IMR-90 (cell line): ENCODE measurements at places on chromosomes 12 and 14. TPM values are rescaled to one million over a fixed set of nuclear protein-coding genes. Genes with fewer than 3 reads are reported as not detected.
A peak's percentile ranks its signal among the peaks of the same experiment; 100 is the strongest.

- H3K27ac ChIP-seq = no peak overlapping the region
- no peaks in the 10 kb centered on the region for H3K4me1 ChIP-seq
- H3K4me3 ChIP-seq = no peak overlapping the region
- no peak for DNase-seq
- no peaks in the 10 kb centered on the region for H3K36me3 ChIP-seq
Observed at GRCh38 chr12:4259099-4259498, 14.5 kb upstream of the CCND2 start.

GRCh38 chr14:103382376-103382775, 2.8 kb upstream of the MARK3 start:
- DNase-seq = peak; percentile 71
- no peak overlapping the region for H3K27ac ChIP-seq

DNA sequence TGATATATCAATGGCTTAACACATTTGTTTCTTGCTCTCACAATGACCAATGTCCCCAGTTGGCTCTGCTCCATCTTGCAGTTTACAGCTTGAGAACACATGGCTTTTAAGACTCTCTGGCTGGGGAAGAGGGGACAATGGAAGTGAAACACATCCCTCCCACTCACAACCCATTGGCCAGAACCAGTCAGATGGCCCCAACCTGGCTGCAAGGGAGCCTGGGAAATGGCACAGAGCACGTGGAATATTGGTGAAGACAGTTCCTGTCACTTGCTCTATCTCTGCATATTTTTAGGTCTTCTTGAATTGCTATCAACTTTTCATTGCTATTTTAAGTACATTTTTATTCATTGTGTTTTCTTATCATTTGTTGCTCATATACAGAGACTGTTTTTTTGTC, 345.4 kb downstream of the MED13L start:
- no peaks in the 10 kb centered on the region for H3K36me3 ChIP-seq
- peaks cover 4% of the 10 kb centered on the region; the same call in 1 of the 2 replicates for H3K27me3 ChIP-seq
- H3K27ac ChIP-seq = no peak overlapping the region
- no peaks in the 10 kb centered on the region for H3K4me1 ChIP-seq

- no peaks in the 10 kb centered on the region for H3K36me3 ChIP-seq
- peaks cover 6% of the 10 kb centered on the region; the same call in 1 of the 2 replicates for H3K27me3 ChIP-seq
- no peaks in the 10 kb centered on the region for H3K4me1 ChIP-seq
- no peak overlapping the region for H3K27ac ChIP-seq
Observed at GRCh38 chr14:101102875-101103274, 199.4 kb upstream of the RTL1 start.

- DNase-seq = no peak
- H3K36me3 ChIP-seq = no peaks in the 10 kb centered on the region
- H3K27ac ChIP-seq = no peak overlapping the region
- H3K4me1 ChIP-seq = no peaks in the 10 kb centered on the region
- no peak overlapping the region for H3K4me3 ChIP-seq
Observed at GRCh38 chr12:103369929-103370328, 125.8 kb downstream of the C12orf42 start.

DNA sequence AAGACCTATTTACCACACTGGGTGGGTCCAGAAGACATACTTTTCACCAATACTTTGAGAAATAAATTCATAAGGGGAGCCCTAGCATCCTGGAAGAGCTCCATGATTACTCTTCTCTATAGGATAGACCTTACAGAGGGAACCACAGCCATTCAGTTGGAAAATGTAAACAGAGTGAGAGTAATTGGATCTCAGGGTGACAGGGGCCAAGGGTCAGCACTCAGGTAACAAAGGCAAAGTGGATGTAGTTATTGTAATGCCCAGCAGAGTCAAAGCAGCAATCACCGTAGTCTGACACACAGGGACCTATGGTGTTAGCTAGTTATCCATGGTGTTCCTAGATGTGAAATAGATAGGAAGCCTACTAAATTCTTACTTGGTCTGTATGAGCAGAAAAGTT, 10.8 kb upstream of the GTF2A1 start:
- H3K4me3 ChIP-seq = no peak overlapping the region
- H3K4me1 ChIP-seq = no peaks in the 10 kb centered on the region
- DNase-seq = no peak
- H3K27me3 ChIP-seq = no peaks in the 10 kb centered on the region

DNA sequence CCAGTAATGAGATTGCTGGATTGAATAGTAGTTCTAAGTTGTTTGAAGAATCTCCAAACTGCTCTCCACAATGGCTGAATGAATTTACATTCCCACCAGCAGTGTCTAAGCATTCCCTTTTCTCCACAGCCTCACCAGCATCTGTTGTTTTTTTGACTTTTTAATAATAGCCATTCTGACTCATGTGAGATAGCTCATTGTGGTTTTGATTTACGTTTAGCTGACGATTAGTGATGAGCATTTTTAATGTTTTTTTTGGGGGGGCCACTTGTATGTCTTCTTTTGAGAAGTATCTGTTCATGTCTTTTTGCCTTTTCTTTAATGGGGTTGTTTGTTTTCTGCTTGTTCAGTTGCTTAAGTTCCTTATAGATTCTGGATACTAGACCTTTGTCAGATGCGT, 8.1 kb upstream of the SLC15A5 start:
- DNase-seq = no peak
- H3K27ac ChIP-seq = no peak overlapping the region
- no peaks in the 10 kb centered on the region for H3K27me3 ChIP-seq

- H3K4me1 ChIP-seq = peaks cover 7% of the 10 kb centered on the region
- H3K4me3 ChIP-seq = no peak overlapping the region
- no peaks in the 10 kb centered on the region for H3K36me3 ChIP-seq
- no peak overlapping the region for H3K27ac ChIP-seq
Observed at GRCh38 chr12:102167821-102168604, 29.6 kb downstream of the PMCH start.

DNA sequence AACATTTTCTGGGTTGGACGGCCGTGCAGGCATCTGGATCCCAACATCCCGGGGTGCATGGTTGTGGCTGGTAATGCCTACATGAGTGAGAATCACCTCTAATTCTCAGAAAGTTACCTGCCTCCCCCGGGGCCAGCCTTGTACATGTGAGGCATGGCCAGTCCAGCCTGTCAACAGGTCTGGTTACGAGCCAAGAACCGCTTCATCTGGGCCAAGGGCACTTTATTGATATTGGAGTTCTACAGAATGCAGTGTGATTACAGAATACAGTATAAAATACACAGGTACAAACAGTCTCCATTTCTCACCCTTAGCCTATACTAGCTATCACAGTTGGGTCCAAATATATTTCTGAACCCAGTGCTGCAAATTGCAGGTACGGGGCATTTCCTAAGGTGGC, 84.9 kb upstream of the EVL start:
- no peaks in the 10 kb centered on the region for H3K36me3 ChIP-seq
- no peak overlapping the region for H3K4me3 ChIP-seq

- DNase-seq = peak; percentile 13
- no peaks in the 10 kb centered on the region for H3K4me1 ChIP-seq
- H3K4me3 ChIP-seq = no peak overlapping the region
Observed at GRCh38 chr12:17928708-17929366, 161.2 kb downstream of the RERGL start.

DNA sequence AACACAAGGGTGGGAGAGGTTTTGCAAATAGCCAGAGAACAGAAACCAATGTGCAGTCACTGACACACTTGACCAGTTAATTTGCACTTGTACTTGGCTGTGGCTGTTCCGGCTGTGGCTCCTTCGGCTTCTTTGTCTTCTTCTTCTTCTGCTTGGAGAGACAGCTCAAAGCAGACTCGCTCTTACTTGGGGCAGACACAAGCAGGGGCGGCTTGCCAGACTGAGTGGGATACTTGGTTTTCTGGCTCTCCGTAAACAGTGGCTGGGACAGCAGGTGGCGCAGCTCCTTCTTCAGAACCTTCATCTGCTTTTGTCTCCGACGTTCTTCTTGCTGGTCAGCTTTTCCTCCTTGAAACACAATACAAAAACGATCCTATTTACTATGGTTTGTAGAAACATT, 25.0 kb downstream of the OTUB2 start:
- no peaks in the 10 kb centered on the region for H3K4me1 ChIP-seq
- H3K27ac ChIP-seq = no peak overlapping the region
- peaks cover 80% of the 10 kb centered on the region for H3K36me3 ChIP-seq
- peak; percentile 42 for DNase-seq
- H3K4me3 ChIP-seq = no peak overlapping the region
- no peaks in the 10 kb centered on the region for H3K27me3 ChIP-seq

- H3K4me1 ChIP-seq = no peaks in the 10 kb centered on the region
- no peak overlapping the region for H3K27ac ChIP-seq
- no peak for DNase-seq
- no peak overlapping the region for H3K4me3 ChIP-seq
- no peaks in the 10 kb centered on the region for H3K27me3 ChIP-seq
Observed at GRCh38 chr12:51198568-51199365, 19.1 kb downstream of the POU6F1 start.

DNA sequence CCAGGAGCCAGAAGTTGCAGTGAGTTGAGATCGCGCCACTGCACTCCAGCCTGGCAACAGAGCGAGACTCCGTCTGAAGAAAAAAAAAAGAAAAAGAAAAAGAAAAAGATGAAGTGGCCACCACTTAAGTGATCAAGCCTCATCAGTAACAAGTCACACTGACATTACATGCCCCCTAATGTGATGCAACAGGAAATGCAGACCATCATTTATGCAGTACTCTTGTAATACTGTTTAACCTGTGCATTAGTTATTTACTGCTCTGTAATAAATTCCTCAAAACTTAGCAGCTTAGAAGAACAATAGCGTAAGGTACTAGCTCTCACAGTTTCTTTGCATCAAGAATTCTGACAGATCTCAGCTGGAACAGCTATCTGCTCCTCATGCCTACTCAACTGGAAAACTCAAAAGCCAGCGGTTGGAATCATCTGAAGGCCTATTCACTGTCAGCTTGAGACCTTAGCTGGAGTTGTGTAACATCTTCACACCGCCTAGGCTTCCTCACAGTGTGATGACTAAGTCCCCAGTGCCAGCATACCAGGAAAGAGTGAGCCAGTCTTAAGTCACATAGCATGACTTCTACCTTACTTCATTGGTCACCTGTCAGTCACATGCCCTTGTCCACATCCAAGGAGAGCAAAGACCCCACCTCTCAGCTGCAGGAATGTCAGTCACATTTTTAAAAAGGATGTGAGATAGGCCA, 31.5 kb downstream of the EPS8 start:
- peaks cover 6% of the 10 kb centered on the region for H3K4me1 ChIP-seq
- H3K4me3 ChIP-seq = no peak overlapping the region
- peak; percentile 92 for DNase-seq
- H3K27me3 ChIP-seq = no peaks in the 10 kb centered on the region
- H3K36me3 ChIP-seq = no peaks in the 10 kb centered on the region

DNA sequence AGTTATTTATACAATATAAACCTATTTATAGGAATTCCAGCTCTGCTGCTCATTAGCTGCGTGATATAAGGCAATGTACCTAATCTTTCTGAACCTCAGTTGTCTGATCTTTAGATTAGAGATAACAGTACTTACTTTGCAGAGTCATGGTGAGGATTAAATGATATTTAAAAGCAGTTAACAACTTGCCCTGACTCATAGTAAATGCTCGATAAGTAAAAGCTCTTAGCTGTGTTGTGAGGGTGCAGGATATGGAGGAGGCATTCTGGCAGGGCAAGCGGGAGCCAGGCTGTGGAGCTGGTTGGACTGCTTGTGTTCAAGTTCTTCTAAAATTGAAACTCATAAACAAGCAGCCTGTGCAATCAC, 140.0 kb upstream of the PRICKLE1 start:
- H3K4me3 ChIP-seq = no peak overlapping the region
- no peak overlapping the region for H3K27ac ChIP-seq
- no peak for DNase-seq
- H3K36me3 ChIP-seq = no peaks in the 10 kb centered on the region

DNA sequence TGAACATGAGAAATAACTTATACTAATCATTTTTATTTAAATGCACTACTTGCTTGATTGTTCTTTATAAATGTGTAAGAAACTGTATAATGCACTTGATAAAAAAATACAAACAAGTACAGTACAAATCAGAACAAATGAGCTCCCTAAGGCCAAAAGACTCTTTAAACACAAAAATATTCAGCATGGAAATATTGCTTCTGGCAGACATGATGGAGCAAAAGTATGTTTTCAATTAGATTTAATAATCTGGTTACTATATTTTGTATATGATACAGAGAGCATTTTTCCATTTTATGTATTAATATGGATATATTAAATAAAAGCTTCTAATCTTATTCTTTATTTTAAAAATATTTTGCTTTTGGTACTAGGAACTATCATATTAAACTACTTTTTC, 800.2 kb upstream of the LRFN5 start:
- H3K4me3 ChIP-seq = no peak overlapping the region
- no peaks in the 10 kb centered on the region for H3K4me1 ChIP-seq
- no peak overlapping the region for H3K27ac ChIP-seq
- H3K27me3 ChIP-seq = no peaks in the 10 kb centered on the region

DNA sequence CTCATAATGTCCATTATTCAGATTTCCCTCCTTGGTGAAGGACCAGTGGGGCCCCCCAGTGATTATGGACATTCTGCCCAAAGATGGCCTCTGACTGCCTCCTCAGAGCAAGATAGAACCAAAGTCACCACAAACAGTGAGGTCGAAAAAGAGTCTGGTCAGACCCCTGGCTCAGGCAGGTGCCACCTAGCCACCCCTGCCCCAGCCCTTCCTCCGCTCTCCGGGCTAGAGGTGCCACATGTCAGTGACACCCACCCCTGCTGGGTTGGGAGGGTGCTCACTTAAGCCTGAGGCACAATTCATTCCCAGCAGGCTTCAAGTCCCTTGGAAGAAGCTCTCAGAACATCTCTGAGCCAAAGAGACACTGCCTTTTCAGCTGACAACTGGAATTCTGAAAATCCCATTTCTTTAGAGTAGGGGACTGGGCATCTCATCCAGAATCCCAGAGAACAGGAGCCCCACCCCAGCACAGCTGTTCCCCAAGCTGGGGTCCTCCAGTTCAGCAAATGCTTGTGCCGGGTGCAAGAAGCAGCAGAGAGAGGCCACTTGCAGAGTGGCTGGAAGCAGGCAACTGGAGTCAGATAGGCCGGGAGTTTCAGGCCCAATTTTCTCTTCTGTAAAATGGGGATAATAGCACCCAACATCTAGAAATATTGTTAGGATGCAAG, 50.3 kb downstream of the ISCA2 start:
- DNase-seq = no peak
- H3K4me3 ChIP-seq = no peak overlapping the region
- H3K27ac ChIP-seq = no peak overlapping the region
- no peaks in the 10 kb centered on the region for H3K27me3 ChIP-seq

Gene COCH
- total RNA-seq = 0.18 and 0.28 TPM in 2 replicates

Gene RASAL1
- total RNA-seq = not detected in 2 replicates

Gene KIF26A
- total RNA-seq = not detected in 2 replicates

Gene GPX2
- total RNA-seq = not detected in 2 replicates

Gene RILPL1
- total RNA-seq = 11.1 and 14.2 TPM in 2 replicates

Gene FGD6
- 9.5 and 9.7 TPM in 2 replicates for total RNA-seq

Gene TMTC1
- total RNA-seq = 31.9 and 36.4 TPM in 2 replicates

Gene NELL2
- 0.18 and 0.28 TPM in 2 replicates for total RNA-seq

Gene ADSS1
- 1.8 and 2.5 TPM in 2 replicates for total RNA-seq

Gene SERPINA10
- total RNA-seq = not detected in 2 replicates

Gene STXBP6
- total RNA-seq = 14.3 and 15.6 TPM in 2 replicates

Gene ZNF605
- 9.9 and 11.4 TPM in 2 replicates for total RNA-seq

Gene DLK1
- under 0.01 TPM in 1 of 2 replicates, not detected in the other for total RNA-seq
